ENCODE measurements at places on chromosomes 7 and 10. TPM values are rescaled to one million over a fixed set of nuclear protein-coding genes. Genes with fewer than 3 reads are reported as not detected.

Gene ADRB1
- not detected for total RNA-seq

Gene ITPRID1
- total RNA-seq, result not detected

GRCh38 chr7:135960709-135961451 is 16.3 kb downstream of the MTPN start:
- peaks cover 24% of the 10 kb centered on the region for H3K4me1 ChIP-seq
- H3K27me3 ChIP-seq, result no peaks in the 10 kb centered on the region
- peaks cover 50% of the 10 kb centered on the region for H3K36me3 ChIP-seq
- H3K27ac ChIP-seq, result no peak overlapping the region
- DNase-seq, result no peak

GRCh38 chr10:71075759-71076472 is 136.5 kb upstream of the UNC5B start:
- no peaks in the 10 kb centered on the region for H3K36me3 ChIP-seq
- no peak overlapping the region for H3K27ac ChIP-seq
- H3K27me3 ChIP-seq, result no peaks in the 10 kb centered on the region
- H3K4me3 ChIP-seq, result no peak overlapping the region

DNA sequence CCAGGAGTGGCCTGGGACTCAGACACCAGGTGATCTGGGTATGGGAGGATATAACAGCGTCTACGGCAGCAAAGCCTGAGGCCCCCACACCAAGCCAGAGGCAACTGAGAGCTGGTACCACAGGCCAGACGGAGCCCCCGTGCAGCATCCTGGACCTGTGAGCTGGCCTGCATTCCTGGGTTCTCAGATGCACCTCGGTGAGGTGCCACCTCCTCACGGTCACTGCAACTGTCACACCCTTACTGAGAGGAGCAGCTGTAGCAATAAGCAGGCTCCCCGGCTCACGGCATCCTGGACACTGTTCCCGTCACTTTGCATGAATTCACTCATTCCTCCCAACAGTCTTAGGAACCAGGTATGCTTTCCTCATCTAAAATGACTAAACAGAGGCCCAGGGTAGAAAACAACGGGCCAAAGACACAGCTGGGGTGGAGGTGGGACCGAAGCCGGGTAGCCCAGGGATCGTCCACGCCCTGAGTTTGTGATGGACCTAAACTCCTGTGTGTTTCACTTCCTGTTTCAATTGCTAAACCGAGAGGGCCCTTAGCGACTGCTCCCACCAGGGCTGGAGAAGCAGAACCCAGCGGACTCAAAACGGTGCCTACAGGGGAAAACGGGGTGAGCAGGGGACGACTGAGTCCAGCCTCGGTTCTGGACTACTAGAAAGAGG is 98.7 kb downstream of the CTBP2 start:
- H3K4me3 ChIP-seq, result no peak overlapping the region
- H3K36me3 ChIP-seq, result no peaks in the 10 kb centered on the region
- no peak overlapping the region for H3K27ac ChIP-seq
- H3K4me1 ChIP-seq, result peaks cover 80% of the 10 kb centered on the region

Gene DEPP1
- total RNA-seq, result not detected

Gene ADRA2A
- not detected for total RNA-seq

GRCh38 chr7:13751766-13752165 is 237.7 kb downstream of the ETV1 start:
- H3K27ac ChIP-seq, result no peak overlapping the region
- DNase-seq, result no peak
- no peaks in the 10 kb centered on the region for H3K4me1 ChIP-seq

DNA sequence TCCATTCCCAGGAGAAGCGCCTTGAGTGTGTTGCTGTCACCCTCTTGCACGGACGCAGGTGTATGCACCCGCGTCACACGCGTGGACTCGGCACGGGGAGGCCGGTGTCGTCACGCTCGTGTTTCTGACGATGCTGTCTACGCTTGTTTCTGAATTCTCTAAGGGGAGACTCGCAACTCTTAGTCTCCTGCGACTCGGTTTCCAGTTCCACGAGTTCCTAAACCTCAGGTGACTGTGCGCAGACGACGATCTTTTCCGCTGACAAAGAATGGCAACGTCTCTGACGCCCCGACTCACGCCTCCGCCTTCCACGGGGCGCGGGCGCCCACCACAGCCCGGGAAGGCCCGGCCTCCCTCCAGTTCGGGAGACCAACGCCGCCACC is 579 bp downstream of the IDI1 start:
- H3K27me3 ChIP-seq, result no peaks in the 10 kb centered on the region
- peak overlapping the region; percentile 99 for H3K27ac ChIP-seq
- peak overlapping the region; percentile 97 for H3K4me3 ChIP-seq
- DNase-seq, result peak; percentile 81
- peaks cover 29% of the 10 kb centered on the region for H3K4me1 ChIP-seq

DNA sequence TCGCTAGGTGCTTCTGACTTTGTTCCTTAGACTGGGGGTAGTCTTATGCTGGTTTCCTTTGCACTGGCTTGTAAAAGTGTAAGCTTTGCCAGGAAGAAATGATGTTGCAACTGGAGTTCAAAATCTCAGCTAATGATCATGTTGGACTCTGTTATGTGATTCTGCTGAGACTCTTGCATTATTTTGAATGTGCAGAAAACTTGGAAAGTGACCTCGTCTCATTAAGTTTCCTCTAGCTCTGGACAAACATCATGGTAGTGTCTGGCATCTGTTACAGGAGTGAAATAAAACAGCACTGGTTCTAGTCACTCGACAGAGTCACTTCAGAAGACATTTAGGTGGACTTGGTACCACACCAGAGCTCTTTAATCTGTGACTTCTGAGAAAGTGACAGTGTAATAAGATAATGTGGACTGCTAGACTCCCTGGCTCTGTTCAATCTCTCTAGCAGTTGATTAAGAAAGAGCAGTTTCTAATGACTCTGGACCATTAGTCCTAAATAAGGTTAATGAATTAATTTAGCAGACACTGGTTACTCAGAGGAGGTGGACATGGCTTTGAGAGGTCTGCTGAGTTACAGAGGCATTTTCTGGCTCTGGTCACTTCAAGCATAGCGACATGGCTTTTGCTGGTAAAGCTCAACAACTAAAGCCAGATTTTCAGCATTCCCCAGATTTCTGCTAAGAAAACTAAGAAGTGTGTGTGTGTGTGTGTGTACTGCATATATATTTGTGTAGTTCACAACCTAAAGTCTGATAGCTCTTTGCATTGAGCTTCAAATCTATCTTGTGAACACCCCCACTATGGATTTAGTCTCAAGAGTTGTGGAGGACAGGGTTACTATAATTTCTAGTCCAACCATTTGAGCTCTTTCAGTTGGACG is 2.0 kb downstream of the NRP1 start:
- no peaks in the 10 kb centered on the region for H3K36me3 ChIP-seq
- peaks cover 74% of the 10 kb centered on the region for H3K27me3 ChIP-seq
- peaks cover 3% of the 10 kb centered on the region for H3K4me1 ChIP-seq
- H3K27ac ChIP-seq, result no peak overlapping the region

Gene FOXI2
- not detected for total RNA-seq

Gene ABCA13
- not detected for total RNA-seq

- H3K27me3 ChIP-seq, result no peaks in the 10 kb centered on the region
- no peak overlapping the region for H3K4me3 ChIP-seq
- H3K36me3 ChIP-seq, result no peaks in the 10 kb centered on the region
- H3K4me1 ChIP-seq, result no peaks in the 10 kb centered on the region
- no peak for DNase-seq
- H3K27ac ChIP-seq, result no peak overlapping the region
Measured at GRCh38 chr7:93948106-93948505, 26.6 kb downstream of the GNG11 start.

- peaks cover 3% of the 10 kb centered on the region for H3K4me1 ChIP-seq
- no peak for DNase-seq
- H3K27me3 ChIP-seq, result peaks cover 69% of the 10 kb centered on the region
- H3K4me3 ChIP-seq, result no peak overlapping the region
- no peaks in the 10 kb centered on the region for H3K36me3 ChIP-seq
- H3K27ac ChIP-seq, result no peak overlapping the region
Measured at GRCh38 chr10:110651044-110651958, 7.2 kb downstream of the RBM20 start.

DNA sequence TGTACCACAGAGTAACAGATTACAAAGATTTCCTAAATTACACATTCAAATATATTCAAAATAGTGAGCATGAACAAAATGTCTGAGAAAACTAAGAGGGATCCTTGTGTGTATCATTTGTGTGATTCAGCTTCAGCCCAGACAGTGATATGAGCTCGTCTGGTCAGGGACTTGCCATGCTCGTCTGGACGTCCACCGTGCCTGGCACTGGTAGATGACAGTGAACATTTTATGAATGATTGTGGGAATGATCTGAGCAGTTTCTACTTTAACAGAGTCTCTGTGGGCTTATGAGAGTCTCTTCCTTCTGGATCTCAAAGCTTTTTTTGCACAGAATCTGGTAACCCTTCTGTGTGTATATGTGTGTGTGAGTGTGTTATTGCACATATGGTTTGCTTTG is 34.2 kb upstream of the ANKRD2 start:
- H3K27ac ChIP-seq, result no peak overlapping the region
- no peaks in the 10 kb centered on the region for H3K27me3 ChIP-seq
- no peak overlapping the region for H3K4me3 ChIP-seq
- H3K36me3 ChIP-seq, result no peaks in the 10 kb centered on the region
- H3K4me1 ChIP-seq, result peaks cover 8% of the 10 kb centered on the region

DNA sequence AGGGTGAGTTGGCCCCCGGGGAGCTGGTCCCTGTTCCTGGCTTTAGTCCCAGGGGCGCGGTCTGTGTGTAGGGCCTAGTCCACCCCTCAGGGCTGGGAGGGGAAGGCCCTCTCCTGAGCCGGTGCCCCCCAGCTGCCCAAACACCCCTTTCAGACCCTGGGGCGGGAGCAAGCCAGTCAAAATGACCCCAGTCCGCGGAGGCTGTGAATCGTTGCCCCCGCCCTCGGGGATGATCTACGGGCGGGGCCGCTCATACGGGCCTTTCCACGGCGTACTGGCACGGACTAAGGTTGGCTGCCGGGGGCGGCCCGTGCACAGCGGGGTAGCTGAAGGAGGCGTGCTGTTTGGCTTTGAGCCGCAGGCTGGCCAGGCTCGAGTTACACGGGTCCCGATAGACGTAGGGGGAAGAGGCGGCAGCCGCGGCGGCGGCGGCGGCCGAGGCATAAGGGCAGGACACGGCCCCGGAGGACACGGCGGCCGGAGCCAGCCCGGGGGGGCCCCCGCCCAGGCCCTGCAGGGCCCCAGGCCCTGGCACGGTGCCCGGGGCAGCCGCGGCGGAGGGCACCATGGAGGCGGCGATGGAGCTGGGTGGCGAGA is 4.3 kb downstream of the ELOVL3 start:
- H3K36me3 ChIP-seq, result no peaks in the 10 kb centered on the region
- DNase-seq, result no peak
- peaks cover 35% of the 10 kb centered on the region for H3K4me1 ChIP-seq
- H3K27me3 ChIP-seq, result peaks cover 75% of the 10 kb centered on the region
- H3K4me3 ChIP-seq, result peak overlapping the region; percentile 81

Gene CALD1
- not detected for total RNA-seq
